ENCODE measurements at places on chromosomes 16 and 17.

DNA sequence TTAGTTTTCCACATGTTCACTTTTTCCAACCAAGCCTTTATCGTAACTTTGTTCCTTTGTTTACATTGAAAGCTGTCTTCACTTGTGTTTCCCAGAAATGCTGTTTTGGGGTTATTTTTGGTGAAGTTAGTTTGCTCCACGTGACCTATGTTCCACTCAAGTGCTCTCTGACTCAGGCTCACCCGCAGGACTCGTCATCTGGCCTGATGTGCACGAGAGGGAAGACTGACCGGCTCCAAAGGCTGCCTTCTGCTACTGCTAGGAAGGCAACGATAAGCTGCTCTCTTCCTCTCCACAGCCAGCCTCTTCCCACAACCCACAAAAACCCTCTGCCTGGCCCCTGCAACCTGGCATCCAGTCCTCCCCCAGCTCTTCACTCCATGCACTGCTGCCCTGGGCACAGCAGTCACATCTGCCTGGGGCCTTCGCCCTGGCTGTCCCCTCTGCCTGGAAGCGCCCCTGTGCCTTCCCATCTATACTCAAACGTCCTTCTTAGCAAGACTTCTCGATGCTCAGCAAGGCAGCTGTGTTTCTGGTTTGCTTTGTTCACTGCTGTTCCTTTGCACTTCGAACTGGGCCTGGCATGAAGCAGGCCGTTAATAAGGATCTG, 28.0 kb downstream of the ZCCHC14 start:
- peak; percentile 92 for DNase-seq

- no peak for DNase-seq
These were observed 226.7 kb upstream of the CDH13 start for GRCh38 chr16:82400046-82400445.

GRCh38 chr16:49596068-49596467, 222.5 kb downstream of the C16orf78 start:
- DNase-seq = peak; percentile 44

DNA sequence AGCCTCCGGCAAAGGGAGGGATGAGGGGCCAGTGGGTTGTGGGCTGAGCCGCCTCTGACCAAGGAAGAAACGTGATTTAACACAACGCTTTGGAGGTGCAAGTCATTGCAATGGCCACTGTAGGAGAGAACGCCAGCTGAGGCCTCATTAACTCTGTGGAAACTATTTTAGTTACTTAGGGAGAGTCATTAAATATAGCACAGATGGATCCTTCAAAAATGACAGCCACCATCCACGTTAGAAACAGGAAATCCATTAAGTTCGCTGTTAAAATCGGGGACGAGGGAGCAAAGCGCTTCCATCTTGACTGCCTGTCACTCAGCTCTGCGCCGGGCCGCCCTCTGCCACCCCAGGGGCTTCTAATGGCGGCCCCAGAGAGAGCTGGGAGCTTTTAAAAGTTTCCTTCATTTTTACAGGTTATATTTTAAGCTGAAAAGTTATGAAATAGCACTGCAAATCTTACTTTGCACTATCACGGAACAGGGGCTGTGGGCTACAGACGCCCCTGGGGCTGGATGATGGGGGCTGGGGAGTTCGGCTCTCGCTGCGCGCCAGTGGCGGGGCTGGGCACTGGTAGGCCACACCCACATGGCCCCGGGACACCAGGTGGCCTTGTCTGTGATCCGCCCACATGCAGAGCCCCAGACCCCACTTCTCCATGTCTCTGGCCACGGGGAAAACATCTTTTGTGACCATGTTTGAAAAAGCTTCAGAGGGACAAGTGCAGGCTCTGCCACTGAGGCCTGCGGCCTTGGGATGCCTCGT, 54.6 kb downstream of the LMF1 start:
- DNase-seq = no peak

- DNase-seq = no peak
These were observed 10.0 kb upstream of the CYTH1 start for GRCh38 chr17:78791840-78792709.

DNA sequence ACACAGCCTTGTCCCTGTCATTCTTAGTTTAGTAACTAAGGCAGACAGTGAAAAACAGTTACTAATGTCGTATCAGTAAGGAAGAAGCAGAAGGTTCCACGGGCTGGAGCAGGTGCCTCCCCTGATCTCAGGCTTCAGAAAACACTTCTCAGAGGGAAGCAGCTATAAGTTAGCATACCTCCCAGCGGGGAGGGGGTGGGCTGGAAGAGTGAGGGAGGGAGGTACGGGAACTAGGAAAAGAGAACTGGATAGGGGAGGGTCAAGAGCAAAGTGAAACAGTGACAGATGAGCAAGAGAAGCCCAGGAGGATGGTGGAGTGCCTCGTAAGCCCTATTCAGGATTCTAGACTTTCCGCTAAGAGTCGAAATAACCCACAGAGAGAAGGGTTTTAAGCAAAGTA, 186.3 kb upstream of the XYLT1 start:
- DNase-seq = no peak

Measured in hematopoietic multipotent progenitor cell treated with erythropoietin and hydrocortisone succinate and interleukin-3 and kit ligand, for 4 days (in vitro differentiated cells).